ENCODE measurements at places on chromosomes 12 and 14.
A peak's percentile ranks its signal among the peaks of the same experiment; 100 is the strongest.

DNA sequence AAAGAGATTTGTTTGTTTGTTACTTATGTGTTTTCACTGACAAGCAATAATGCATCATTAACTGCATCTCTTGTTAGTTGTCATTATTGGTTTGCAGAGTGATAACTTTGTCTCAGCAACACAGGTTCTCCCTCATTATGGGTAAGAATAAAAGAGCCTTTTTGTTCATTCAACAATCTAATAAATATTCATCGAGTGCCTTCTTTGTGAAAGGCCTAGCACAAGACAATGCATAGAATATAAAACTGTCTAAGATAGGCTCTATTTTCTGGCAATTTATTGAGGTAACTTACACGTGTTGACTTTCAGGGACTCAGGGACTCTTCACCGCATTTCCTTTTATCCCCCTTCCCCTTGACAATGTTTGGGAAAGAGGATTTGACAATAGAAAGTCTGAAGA is 95.5 kb upstream of the KRR1 start:
- no peak for DNase-seq

- peak; percentile 66 for DNase-seq
Measured at GRCh38 chr14:31465111-31465510, 7.8 kb upstream of the DTD2 start.

- no peak for DNase-seq
Measured at GRCh38 chr12:91400271-91400670, 217.7 kb upstream of the DCN start.

DNA sequence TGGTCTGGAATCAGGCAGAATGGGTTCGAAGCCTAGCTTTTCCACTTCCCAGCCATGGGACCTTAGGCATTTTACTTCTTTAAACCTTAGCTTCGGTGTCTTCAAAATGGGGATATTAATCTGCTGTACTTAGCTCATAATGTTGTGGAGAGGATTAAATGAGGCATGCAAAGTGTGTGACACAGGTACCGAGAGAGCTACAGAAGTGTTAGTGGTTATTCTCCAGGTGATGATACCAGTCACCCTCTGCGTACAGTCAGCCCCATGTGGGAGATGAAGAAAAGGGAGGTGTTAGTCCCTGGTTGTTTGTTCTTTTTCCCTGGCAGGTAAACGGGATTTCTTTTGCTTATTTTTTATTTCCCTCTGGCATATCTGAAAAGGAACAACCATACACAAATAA is 212.1 kb downstream of the PHLDA1 start:
- DNase-seq = no peak

DNA sequence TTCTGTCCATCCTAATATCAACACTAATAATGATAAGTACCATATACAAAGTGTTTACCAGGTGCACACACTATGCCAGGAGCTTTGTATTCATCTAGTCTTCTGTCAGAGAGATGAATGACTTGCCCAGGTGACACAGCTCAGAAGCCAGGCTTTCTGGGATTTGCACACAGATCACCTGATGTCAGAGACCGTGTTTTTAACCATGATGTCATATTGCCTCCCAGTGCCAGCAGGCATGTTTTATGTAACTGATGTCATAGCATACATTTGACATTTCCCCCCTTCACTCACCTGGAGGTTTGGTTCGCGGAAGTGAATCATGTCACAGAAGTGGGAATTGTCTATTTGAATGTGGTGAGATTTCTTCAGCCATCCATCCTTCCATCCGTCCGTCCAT is 5.7 kb downstream of the WSCD2 start:
- DNase-seq = no peak

DNA sequence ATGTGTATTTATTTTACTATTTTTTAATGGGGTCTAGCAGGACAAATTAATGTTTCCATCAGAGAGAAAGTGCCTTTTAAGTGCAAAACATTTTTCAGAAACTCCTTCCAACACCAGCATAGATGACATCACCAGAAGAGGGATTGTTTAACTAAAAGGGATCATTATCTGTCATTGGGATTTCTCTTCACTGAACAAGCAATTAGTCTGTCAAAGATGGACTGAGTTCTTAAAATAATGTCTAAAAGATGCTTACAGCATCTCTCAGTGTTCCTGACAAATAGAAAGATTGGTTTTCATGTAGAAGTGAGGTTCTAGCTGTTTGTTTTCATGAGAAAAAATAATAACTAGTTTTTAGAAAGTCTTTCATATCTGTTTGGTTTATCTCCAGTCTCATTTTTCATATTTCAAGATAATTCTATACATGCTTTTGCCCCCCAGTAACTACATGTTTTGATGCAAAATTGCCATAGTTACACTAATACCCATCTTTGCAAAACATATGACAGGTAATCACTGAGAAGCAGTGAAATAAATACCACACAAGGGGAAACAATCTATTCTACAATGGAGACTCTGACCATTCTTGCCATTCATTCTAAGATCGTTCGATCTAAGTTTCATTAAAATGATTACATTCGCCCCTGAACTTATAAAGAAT is 850.3 kb downstream of the GALC start:
- DNase-seq = no peak

DNA sequence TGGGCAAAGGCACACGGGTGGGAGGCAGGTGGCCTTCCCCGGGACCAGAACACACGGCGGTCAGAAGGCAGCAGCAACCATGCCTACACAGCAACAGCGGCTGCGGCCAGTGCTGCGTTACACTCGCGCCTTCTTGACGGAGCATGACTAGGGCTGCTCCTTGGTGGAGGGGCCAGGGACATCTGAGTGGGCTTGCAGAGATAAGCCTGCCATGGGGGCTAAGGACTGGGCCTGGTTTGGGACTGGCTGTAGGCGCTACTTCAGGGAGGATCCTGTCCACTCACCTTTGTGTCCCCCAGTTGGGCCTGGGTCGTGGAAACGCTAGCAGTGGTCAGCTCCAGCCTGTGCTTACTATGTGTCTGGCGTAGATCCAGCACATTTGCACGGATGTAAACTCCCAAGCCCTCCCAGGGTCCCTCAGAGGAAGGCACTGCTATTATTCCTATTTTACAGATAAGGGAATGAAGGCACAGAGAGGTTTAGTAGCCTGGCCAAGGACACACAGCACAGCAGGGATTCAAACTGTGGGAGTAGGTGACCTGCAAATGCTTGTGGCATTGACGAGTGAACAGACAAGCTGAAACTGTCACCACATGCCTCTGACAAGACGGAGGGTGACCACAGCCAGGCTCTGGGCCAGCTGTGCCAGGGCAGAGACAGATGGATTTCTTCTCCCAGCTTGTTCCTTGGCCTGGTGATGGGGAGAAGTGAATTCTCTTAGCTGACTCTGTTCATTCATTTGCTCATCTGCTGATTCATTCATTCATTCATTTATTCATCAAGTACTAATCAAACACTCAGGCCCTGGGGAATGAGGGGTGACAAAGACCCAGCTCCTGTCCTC is 31.9 kb upstream of the DLK1 start:
- no peak for DNase-seq

GRCh38 chr12:53751336-53752191 is at the start of gene CISTR:
TSS of gene CISTR (minus strand) at chr12:53751979.
- no peak for DNase-seq

GRCh38 chr12:1914114-1914911 is 4.1 kb downstream of the CACNA2D4 start:
- DNase-seq = no peak

GRCh38 chr14:93059917-93060545 is 55.7 kb downstream of the ITPK1 start:
- DNase-seq = no peak

DNA sequence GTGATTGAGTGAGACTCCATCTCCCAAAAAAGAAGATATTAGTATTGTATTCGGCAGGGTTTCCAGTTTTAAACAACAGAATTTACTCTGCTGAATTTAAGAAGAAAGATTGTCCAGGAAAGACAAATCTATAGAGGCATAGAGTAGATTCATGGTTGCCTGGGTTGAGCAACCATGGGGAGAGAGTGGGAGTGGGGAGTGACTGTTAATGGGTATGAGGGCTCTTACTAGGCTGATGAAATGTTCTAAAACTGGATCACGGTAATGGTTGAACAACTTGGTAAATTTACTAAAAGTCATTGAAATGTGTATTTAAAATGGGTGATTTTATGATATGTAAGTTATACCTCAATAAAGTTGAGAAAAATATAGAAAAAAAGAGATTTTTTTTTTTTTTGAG is 13.9 kb upstream of the C12orf76 start:
- no peak for DNase-seq

- DNase-seq = no peak
Measured at GRCh38 chr12:10400829-10401228, 8.7 kb downstream of the KLRC4 start.

- no peak for DNase-seq
Measured at GRCh38 chr14:76138758-76139723, 12.7 kb upstream of the GPATCH2L start.
